ENCODE measurements at places on chromosomes 2 and 18.

DNA sequence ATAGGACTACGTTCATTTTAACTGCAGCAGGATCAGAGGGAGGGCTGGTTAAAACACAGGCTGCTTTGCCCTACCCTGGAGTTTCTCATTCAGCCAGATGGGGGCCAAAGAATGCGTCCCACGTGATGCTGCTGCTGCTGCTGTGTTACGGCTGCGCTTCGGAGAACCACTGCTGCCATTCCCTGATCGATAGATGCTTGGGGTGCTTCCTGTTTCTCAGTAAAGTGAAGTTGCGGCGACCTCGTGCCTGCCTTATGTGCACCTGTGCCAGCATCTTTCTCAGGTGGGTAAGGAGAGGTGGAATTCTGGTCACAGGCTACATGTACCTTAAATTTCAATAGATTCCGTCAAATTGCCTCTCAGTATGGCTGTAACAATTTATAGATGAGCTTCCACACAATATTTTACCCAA lies 24.7 kb upstream of the TOGARAM2 start:
- no peak for DNase-seq

DNA sequence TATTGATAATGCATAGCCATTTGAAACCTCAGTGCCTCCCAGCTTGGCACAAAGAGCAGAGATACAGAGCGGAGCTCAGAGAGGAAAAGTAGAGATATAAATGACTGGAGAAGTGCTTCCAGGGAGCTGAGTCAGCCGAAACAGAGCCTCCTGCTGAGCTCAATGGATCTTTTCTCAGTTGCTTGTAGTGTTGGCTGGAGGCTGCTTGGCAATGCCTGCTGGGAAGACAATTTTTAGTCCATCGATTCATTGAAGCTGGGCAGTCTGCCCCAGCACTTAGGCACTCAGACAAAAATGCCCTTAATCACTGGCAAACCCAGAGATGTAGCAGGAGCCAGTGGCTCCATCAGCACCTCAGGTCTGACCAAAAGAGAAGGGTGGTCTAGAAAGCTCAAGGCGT lies 81.3 kb upstream of the SETBP1 start:
- DNase-seq = no peak

- DNase-seq = no peak
Observed at GRCh38 chr2:104443145-104443544, 410.8 kb upstream of the POU3F3 start.

DNA sequence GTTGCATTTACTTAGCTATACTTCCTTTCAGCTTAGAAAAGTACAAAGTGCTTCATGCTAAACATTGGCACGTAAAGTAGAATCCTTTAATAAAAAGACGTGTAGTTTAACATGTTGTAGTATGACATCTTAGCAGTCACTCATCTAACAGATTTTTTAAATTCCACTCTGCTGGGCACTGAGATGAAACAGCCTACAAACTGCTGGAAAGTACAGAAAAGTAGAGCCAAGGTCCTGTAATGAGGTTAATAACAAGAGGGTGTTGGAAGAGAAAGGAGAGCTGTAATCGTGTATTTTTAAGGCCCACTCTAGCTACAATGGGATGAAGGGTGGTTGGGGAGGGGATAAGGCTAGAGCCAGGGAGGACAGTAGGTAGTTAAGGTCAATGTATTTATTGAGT lies 10.7 kb downstream of the CD8A start:
- DNase-seq = no peak

DNA sequence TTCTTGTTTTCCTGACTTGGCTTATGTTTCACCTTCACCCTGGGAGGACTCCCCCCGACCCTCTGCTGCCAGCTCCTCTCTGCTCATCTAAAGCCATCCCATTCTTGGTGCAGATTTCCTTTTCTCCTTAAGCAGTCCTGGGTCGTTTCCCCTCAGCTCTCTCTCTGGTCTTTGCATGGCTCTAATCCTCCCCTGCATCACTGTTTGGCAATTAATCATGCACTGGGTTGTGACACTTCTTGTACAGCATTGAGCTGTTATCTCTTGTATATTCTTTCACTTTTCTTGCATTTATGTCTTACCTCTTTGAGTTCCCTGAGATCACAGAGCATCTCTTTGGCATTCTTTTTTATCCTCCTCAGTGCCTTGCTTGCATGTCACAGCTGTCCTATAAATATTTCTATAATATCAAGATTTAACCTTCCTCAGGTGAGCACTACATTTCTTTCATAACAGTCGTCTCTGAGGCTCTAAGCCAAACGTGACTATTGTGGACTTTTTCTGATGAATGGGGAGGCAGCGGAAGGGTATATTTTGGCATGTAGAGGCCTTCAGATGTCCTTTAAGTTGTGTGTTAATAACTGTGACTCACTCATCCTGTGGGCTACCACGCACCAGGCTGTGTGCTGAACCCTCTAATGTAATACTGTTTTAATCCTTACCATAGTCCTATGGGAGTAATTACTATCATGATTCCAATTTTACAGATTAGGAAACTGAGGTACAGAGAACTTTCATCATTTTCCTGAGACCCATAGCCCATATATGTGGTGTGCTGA lies 507.5 kb downstream of the SLC4A3 start:
- DNase-seq = no peak

DNA sequence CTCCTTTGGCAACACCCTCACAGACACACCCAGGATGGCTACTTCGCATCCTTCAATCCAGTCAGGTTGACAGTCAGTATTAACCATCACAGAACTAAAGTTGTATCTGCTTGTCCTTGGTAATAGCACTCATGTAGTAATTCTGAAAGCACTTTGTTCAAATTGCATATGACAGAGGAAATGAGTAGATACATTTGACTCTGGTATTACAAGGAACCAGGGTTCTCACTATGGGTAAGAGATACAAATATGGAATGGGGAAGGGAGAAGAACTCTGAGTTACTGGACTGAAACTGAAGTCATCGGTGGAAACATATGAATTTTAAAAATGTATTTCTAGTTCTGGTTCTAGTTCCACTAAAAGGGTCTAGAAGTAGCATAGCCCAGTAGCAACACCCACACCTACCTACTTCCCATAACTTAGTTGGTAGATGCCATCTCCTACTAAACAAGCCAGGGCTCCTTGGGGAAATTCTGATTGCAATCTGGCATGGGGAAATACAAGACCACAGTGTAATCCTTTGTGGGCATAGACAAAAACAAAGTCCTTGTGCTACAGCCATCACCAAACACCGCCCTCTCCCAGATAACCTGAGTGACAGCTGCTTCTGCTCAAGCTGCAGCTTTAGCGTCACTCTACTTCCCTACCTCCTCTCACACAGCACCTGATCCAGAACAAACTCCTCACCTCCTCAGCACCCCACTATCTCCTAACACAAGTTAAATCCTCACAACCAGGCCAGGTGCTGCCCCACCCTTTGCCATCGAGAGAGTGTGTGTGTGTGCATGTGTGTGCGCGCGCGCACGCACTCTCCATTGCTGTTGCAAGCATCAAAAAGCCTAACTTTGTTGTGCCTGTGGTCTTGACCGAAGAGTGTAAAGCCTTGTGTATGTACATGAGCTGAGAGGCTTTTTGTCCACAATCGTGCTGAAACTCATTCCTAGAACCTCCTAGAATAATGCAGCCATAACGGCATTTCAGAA lies 31.4 kb upstream of the CD226 start:
- no peak for DNase-seq

GRCh38 chr2:120291401-120292311 lies 39.0 kb downstream of the RALB start:
- DNase-seq = no peak

- no peak for DNase-seq
Observed at GRCh38 chr2:205713086-205713485, 30.8 kb downstream of the NRP2 start.

DNA sequence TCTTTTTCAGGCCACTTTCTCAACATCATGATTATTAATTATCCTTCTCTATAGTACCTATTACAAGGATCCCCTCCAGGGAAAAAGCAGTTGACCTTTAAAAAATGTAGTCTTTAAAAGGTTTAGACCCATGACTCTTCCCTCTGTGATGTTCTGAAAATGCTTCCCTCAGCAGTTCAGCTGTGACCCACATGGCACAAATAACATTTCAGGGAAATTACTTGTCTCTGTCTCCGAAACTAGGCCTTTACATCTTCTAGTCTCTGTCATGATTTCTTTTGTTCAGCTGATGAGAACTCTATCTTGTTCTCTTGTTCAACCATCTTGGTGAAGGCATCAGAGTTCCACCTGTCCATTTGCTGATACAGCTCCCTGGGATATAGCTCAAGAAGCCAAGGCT lies 28.3 kb downstream of the LGALSL start:
- DNase-seq = no peak

- no peak for DNase-seq
Observed at GRCh38 chr2:35585972-35586371, 769.6 kb upstream of the CRIM1 start.

DNA sequence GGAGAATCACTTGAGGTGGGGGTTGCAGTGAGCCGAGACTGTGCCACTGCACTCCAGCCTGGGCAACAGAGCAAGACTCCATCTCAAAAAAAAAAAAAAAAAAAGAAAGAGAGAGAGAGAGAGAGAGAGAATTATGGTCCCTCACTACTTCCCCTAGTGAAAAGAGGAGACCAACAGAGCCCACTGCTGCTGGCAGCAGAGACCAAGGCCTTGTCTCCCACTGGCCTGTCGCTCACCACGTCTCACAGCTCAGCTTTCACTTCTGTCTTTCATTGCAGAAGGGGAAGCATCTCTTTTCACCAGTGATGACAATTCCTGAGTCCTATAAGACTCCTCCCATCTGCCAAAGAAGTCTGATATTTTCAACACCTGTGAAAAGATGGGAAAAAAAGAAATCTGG lies 81.3 kb downstream of the CLHC1 start:
- DNase-seq = no peak

- DNase-seq = peak; percentile 28
Observed at GRCh38 chr2:200483729-200484198, 26.1 kb downstream of the KCTD18 start.

DNA sequence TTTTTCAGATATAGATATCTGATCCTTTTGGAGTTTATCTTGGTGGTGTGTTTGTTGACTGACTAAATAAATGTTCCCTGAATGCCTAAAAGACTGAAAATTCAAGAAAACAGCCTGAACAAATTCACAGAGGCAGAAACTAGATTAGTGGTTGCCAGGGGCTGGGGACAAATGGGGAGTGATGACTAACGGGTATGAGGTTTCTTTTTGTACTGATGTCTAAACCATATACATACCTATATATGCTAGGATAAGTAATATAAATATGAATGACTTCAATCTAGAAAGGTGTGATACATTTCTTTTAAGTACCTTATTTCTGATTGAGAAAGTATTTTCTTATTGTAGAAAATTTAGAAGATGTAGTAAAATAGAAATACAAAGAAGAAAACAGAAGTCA lies 176.9 kb upstream of the PGAP1 start:
- no peak for DNase-seq

GRCh38 chr2:675982-676646 lies 1.1 kb downstream of the TMEM18 start:
- peak; percentile 69 for DNase-seq

DNA sequence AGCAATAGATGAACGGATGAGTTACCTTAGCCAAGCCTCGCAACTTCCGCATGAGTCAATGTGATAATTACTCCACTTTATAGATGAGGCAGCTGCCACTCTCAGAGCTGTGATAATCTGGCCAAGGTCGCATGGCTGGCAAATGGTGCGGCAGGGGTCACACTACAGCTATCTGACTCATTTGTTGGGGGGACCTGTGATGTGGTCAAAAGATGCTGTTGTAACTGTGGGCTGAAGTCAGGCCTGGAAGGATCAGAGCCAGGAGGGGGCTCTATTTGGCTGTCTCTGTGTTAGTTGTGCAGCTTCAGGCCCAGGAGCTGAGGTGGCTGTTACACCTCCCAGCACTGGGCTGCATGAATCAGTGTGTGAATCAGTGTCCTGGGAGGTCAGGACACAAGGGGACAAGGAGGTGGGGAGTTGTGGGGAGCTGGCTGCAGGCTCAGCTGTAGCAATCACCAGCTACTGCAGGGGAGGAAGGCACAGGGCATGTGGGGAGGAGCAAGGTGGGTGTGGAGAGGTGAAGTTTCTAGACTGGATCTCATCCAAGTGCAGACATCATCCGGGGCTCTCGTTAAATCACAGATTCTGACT lies 33.1 kb downstream of the NGEF start:
- no peak for DNase-seq

GRCh38 chr2:208830203-208830602 lies 423.6 kb downstream of the PTH2R start:
- DNase-seq = no peak

DNA sequence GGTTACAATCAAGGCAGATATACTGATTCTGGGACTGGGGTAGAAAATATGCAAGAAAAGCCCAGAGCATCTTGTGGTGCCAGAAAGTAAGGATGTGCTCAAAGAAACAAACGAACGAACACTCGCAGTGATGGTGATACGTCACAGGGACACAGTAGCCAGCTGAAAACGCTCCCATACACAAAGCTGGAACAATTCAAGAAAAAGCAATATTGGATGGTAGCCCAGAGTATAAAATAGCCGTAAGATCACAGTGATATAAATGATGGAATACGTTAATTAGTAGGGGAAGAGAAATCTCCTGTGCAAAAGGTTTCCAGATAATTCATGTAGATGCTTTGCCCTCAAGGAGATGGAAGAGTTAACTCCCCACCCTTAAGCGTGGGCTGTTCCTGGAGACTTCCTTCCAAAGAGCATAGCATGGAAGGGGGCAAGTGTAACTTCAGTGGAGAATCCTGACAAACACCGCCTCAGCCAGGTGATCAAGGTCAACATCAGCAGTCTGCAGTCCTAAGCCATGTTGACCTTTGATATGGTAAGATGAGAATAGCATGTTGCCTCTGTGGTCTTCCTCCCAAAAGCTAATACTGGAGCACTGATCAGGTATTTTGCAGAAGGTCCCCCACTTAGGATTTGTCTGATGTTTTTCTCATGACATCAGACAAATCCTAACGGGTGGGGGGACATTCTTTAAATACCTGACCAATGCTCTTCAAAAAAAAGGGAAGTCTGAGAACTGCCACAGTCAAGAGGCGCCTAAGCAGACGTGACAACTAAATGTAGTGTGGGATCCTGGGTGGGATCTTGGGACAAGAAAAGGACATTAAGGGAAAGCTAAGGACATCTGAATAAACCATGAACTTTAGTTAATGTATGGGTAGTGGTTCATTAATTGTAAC lies 99.0 kb downstream of the NCK2 start:
- DNase-seq = no peak

GRCh38 chr18:67845035-67845434 lies 328.5 kb upstream of the DSEL start:
- no peak for DNase-seq

GRCh38 chr2:134370655-134371445 lies 117.0 kb downstream of the MGAT5 start:
- no peak for DNase-seq

- DNase-seq = no peak
Observed at GRCh38 chr2:42800981-42801380, 8.6 kb upstream of the HAAO start.

GRCh38 chr2:100894105-100894795 lies 74.3 kb downstream of the NPAS2 start:
- DNase-seq = no peak

DNA sequence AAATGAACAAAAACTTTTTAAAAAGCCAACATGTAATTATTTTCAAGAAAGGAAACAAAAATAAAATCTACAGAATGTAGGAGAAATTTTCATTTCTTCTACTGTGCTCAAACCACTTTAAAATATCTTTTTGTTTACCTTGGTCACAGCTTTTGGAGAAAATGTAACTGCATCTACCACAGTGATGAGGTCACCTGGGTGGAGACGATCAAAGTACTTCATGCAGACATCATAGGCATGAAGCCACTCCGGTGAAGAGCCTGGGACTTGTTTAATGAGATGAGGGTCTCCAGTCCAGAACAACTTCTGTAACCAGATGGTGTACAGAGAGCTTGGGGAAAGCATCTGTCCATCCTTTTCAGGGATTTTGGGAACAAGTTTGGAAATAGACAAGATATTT lies 285.8 kb downstream of the NBAS start:
- DNase-seq = no peak

GRCh38 chr18:40907842-40908241 lies 1047.2 kb upstream of the PIK3C3 start:
- DNase-seq = peak; percentile 68

Data from NCI-H748 treated with DMSO at 0.1 percent for 48 hours (cell line).